ENCODE measurements at places on chromosomes 16 and 17.

- no peak for DNase-seq
- H3K27ac ChIP-seq, result no peak overlapping the region
- H3K4me1 ChIP-seq, result peaks cover 37% of the 10 kb centered on the region
Measured at GRCh38 chr17:17151055-17151454, 55.1 kb downstream of the PLD6 start.

GRCh38 chr17:78645421-78646295 is 68.5 kb upstream of the DNAH17 start:
- H3K36me3 ChIP-seq, result peaks cover 2% of the 10 kb centered on the region
- peak overlapping the region; percentile 71 for H3K27ac ChIP-seq
- peak overlapping the region; percentile 42 for H3K4me3 ChIP-seq
- DNase-seq, result peak; percentile 72

- H3K36me3 ChIP-seq, result no peaks in the 10 kb centered on the region
- no peak for DNase-seq
- no peak overlapping the region for H3K27ac ChIP-seq
- H3K4me3 ChIP-seq, result no peak overlapping the region
- peaks cover 2% of the 10 kb centered on the region for H3K4me1 ChIP-seq
Measured at GRCh38 chr17:82710499-82711232, 5.8 kb upstream of the FN3KRP start.

- H3K27me3 ChIP-seq, result peaks cover 19% of the 10 kb centered on the region
- H3K4me3 ChIP-seq, result no peak overlapping the region
- no peak for DNase-seq
- peaks cover 8% of the 10 kb centered on the region for H3K4me1 ChIP-seq
- H3K36me3 ChIP-seq, result no peaks in the 10 kb centered on the region
Measured at GRCh38 chr16:68506331-68507053, 32.6 kb upstream of the ZFP90 start.

GRCh38 chr17:57806167-57806830 is 43.5 kb downstream of the MRPS23 start:
- no peak overlapping the region for H3K27ac ChIP-seq
- DNase-seq, result no peak
- H3K4me3 ChIP-seq, result no peak overlapping the region
- H3K4me1 ChIP-seq, result peaks cover 1% of the 10 kb centered on the region

DNA sequence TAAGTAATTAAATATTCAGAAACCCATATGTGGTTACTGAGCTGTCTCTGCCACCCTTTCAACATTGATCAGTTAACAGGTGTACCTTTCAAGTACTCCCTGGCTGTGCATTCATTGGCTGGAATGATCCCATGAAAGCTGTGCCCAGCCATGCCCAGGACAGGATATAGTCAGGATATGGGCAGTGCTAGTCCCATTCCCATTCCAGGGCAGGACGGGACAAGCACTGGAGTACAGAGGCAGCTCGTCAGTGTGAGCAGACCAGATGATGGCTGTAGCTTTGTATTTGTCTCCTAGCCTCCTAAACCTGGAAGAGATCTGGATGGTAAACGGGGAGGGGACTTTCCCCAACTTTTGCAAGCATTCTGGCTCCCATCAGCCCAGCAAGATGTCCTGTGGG is 22.5 kb downstream of the HEATR3 start:
- no peaks in the 10 kb centered on the region for H3K27me3 ChIP-seq
- peaks cover 42% of the 10 kb centered on the region for H3K36me3 ChIP-seq

DNA sequence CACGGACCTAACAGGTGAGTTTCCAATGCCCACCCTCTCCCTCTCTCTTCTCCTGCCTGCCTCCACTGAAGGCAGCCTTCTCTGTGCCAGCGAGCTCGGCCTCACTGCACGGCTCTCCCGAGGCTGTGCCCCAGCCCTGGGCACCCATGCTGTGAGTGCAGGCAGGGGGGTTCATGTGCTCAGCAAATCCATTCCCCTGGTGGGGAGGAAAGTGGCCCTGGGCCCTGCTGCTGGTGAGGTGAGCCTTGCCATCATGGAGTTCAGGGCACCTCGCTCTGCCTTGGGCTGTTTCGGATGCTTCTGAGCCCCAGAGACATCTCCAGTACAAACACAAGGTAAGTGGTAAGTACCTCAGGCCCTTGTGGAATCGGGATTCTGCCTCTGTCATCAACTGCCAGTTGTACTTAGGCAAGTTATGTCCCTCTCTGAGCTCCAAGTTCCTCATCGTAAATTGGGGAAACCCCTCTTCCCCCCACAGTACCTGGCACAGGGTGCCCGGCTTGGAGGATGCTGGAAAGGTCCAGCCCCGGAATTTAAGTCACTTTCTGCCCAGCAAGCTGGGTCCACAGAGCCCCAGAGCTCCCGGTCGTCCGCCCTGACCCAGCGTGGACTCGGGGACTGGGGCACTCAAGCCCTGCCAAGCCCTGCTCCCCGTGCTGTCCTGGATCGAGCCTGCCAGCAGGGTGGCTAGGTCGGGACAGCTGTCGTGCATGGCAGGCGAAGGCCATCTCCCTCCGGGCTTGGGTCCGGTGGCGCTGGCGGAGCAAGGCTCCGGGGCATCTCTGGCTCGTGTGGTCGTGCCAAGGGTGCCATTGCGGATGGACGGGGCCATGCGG is 684 bp upstream of the NUDT16L1 start:
- H3K4me1 ChIP-seq, result peaks cover 17% of the 10 kb centered on the region
- peak overlapping the region; percentile 80 for H3K4me3 ChIP-seq
- no peak for DNase-seq
- no peaks in the 10 kb centered on the region for H3K27me3 ChIP-seq
- H3K36me3 ChIP-seq, result peaks cover 13% of the 10 kb centered on the region
- H3K27ac ChIP-seq, result peak overlapping the region; percentile 89

DNA sequence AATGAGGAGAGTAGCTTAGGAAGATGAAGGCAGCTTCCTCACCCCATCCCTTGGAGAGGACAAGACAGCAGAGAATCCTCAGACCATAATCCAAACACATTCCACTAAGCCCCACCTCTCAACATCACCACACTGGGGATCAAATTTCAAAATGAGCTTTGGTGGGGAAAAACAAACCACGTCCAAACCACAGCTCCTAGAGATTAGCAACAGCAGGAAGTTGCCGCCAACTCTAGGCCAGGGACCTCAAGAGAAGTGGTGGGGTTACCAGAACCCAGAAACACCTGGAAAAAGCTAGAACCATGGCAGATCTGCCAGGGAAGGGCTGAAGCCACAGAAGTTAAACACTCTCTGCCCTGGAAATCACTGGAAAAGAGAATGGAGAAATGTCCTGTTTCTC is 571.6 kb downstream of the HS3ST4 start:
- DNase-seq, result no peak
- H3K27me3 ChIP-seq, result no peaks in the 10 kb centered on the region
- H3K4me3 ChIP-seq, result no peak overlapping the region

DNA sequence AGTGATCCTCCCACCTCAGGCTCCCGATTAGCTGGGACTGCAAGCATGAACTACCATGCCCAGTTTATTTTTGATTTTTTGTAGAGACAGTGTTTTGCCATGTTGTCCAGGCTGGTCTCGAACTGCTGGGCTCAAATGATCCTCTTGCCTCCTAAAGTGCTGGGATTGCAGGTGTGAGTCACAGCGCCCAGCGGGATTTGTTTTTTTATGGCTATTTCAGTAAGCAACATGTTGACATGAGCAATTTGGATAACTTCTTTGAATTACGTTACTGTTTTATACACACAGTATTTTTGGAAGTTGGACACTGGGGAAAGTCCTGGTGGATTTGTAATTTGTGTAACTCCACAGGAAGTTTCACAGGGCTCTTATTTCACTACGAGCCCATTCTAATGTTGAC is 18.5 kb upstream of the RHOT1 start:
- H3K36me3 ChIP-seq, result peaks cover 6% of the 10 kb centered on the region
- peaks cover 25% of the 10 kb centered on the region for H3K4me1 ChIP-seq
- DNase-seq, result no peak
- H3K27me3 ChIP-seq, result no peaks in the 10 kb centered on the region
- H3K4me3 ChIP-seq, result no peak overlapping the region

GRCh38 chr16:23595246-23595950 is 718 bp downstream of the NDUFAB1 start:
- peaks cover 29% of the 10 kb centered on the region for H3K4me1 ChIP-seq
- peak overlapping the region; percentile 89 for H3K4me3 ChIP-seq
- peak; percentile 23 for DNase-seq

- no peak for DNase-seq
- peaks cover 11% of the 10 kb centered on the region for H3K27me3 ChIP-seq
- H3K4me3 ChIP-seq, result no peak overlapping the region
- no peak overlapping the region for H3K27ac ChIP-seq
Measured at GRCh38 chr17:6494239-6494941, 50.1 kb downstream of the PIMREG start.

- no peaks in the 10 kb centered on the region for H3K4me1 ChIP-seq
- no peak overlapping the region for H3K27ac ChIP-seq
- no peak for DNase-seq
- peaks cover 4% of the 10 kb centered on the region for H3K27me3 ChIP-seq
- no peaks in the 10 kb centered on the region for H3K36me3 ChIP-seq
Measured at GRCh38 chr17:73325527-73325842, 13.7 kb upstream of the CDC42EP4 start.

DNA sequence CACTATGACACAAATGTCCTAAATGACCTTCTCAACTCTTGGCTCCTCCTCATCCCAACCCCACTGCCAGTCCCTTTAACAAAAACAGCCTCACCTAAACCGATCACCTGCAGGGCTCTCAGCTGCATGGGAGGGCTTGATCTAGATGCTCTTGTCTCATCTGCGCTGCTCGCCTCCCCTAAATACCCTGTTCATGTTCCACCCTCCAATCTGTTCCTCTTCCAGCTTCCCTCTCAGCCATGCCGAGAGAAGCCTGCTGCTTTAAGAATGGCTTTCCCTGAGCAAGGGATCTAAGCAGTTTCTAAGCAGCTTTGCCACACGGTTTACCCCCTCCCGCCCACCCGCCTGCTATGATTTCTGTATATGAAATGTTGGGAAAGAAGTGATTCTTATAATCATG is 23.7 kb downstream of the PIPOX start:
- H3K36me3 ChIP-seq, result no peaks in the 10 kb centered on the region
- no peaks in the 10 kb centered on the region for H3K27me3 ChIP-seq
- no peak for DNase-seq
- no peaks in the 10 kb centered on the region for H3K4me1 ChIP-seq
- no peak overlapping the region for H3K4me3 ChIP-seq

Measured in activated CD8-positive, alpha-beta T cell treated with anti-CD3 and anti-CD28 coated beads, Interleukin-2, amount 10 ng/mL, durations not matched to agents 7 days and 5 days (primary cell).